ENCODE measurements at places on chromosomes 7 and 10. TPM values are rescaled to one million over a fixed set of nuclear protein-coding genes. Genes with fewer than 3 reads are reported as not detected.

Gene SEMA3C
- total RNA-seq, result 28.6 TPM

Gene NPSR1
- total RNA-seq, result not detected

Gene LAMB4
- total RNA-seq, result 0.13 TPM

Gene SERPINE1
- total RNA-seq, result 25.6 TPM

Gene MDFIC
- 43.5 TPM for total RNA-seq

Gene SHTN1
- 5.5 TPM for total RNA-seq

Gene TWIST1
- 49.5 TPM for total RNA-seq

Gene EEPD1
- total RNA-seq, result 27.6 TPM
